Common myeloid progenitor, CD34-positive (primary cell): ENCODE measurements at places on chromosomes 7 and 10.

DNA sequence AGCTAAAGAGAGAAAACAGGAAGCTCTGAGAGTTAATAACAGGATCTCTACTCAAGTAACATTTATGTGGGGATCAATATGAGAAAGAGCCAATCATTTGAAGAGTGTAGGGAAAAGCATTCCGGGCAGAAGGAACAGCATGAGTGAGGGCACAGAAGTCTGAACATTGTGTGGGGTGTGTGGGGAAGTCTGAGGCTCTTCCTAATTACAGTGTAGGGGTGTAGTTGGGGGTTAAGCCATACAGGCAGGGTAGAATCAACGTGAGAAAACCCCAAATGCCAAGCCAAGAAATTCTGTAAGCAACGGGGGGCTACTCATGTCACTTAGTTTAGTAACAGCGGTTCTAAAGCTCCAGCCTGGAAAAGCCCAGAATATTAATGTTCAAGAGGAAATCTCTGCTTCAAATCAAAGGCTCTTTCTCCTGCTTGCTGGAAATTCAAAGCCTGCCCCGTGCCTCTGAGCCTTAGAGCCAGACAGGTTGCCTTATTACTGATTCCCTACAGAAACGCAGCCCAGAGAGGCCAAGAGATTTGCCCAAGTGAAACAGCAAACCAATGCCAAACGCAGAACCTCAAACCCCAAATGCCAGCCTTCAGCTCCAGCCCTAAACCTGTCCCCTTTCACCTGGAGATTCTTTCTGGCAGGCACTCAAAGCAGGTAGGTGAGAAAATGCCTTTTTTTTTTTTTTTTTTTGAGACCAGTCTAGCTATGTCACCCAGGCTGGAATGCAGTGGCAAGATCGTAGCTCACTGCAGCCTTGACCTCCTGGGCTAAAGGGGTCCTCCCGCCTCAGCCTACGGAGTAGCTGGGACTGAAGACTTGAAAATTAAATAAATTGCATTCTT lies 36.1 kb downstream of the DNAJB12 start:
- no peak for DNase-seq

DNA sequence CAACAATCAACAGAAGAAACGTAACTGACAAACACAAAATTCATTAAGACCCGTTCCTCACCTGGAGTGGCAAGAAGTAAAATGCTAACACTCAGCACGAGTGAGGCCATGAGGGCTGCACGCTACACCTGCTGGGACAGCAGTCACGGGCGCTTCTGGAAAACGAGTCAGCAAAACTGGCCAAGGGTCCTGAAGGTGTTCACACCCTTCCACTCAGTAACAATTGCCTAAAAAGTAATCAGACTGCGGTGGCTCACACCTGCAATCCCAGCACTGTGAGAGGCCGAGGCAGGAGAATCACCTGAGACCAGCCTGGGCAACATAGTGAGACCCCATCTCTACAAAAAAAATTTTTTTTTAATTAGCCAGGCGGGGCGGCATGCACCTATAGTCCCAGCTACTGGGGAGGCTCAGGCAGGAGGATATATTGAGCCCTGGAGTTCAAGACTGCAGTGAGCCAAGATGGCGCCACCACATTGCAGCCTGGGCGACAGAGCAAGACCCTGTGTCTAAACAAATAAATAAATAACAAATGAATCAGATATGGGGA lies 199.1 kb downstream of the MAD1L1 start:
- DNase-seq: no peak

GRCh38 chr10:21501731-21502347 lies 23.6 kb downstream of the SKIDA1 start:
- DNase-seq: no peak

DNA sequence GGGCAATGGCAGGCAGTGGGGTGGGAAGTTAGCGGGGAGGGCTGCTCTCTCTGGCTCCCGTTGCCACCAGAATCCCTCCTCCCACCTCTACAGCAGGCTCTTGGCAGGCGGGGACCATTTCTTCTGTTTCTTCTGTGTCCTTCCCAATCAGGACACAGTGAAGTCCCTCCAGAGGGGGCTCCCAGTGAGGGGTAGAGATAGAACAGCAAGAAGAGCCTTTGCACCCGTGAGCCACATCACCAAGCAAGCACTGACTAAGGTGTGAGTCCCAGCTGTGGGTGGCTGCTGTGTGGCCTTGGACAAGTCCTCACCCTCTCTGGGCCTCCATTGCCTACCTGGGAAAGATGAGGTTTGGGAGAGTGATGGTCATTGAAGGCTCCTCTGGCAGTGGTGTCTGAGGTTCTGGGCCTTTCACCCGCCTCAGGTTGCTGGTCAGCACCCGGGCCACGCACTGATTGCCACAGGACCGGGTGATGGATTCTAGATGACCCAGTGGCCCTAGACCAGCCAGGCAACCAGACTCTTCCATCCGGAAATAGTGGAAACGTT lies 26.0 kb upstream of the PCBD1 start:
- DNase-seq: no peak

GRCh38 chr10:73950155-73950948 lies 39.4 kb downstream of the PLAU start:
- DNase-seq: no peak

DNA sequence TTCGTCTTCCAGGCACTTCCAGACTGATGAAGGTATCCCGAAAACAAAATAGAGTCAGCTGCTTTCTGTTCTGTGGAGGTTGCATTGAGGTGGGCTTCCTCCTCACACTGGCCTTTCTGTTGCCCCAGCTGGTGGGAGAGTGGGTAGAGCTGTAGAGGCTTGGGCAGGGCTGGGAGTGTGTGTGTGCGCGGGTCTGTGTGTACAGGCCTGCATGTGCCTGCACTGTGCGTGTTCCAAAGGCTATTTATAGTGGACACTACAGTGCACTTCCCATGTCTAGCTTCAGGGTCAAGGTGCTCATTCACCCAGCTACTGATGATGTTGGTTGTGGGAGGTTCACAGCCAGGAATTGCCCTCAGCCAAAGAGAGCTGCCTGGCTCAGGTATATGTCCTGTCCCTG lies 260.1 kb upstream of the HABP2 start:
- no peak for DNase-seq

DNA sequence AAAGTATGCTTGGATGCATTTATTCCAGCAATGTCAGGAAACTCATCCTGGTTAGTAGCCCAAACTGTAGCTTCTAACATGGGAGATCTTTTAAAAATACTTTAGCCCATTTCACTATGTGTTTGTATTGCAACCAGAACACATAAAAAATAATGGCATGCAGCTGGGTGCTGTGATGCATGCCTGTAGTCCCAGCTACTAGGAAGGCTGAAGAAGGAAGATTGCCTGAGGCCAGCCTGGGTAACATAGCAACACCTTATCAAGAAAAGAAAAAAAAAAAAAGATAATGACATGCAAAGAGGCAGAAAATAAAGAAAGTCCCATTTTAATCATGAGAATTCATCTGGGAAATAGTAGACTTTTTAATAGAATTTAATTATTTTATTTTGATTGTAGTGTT lies 517.0 kb upstream of the TEX47 start:
- DNase-seq: no peak

DNA sequence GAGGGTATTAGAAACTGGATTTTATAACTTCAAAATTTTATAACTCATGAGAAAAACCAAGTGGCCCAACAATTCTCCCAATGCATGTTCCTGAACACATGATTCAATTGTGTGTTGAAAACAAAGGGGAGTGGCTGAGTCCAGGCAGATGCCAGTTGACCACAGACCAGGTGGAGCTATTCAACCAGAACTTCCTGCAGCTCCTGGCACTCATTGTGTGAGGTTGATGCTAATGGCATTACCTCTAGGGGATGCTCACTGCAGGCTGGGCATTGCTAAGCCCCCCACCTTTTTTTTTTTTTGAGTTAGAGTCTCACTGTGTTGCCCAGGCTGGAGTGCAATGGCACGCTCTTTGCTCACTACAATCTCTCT lies 20.3 kb downstream of the MYOF start:
- no peak for DNase-seq

DNA sequence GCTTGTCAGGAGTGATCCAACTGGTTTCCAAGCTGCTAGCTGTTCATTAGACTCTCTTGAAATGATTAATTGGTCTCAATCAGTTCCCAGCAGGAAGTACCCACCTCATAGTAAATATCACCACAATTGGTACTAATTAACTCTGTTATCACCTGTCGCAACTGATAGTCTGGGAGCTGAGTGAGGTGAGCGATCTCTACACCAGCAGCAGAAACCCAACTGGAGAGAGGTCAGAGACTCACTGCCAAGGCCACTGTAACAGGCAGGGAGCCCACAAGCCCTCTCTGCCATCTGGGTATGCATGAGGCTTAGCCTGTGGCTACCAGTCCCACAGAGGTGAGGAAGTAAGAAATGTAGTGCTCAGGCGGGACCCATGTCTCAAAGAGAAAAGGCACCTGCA lies 245.5 kb downstream of the DYNC1I1 start:
- no peak for DNase-seq

DNA sequence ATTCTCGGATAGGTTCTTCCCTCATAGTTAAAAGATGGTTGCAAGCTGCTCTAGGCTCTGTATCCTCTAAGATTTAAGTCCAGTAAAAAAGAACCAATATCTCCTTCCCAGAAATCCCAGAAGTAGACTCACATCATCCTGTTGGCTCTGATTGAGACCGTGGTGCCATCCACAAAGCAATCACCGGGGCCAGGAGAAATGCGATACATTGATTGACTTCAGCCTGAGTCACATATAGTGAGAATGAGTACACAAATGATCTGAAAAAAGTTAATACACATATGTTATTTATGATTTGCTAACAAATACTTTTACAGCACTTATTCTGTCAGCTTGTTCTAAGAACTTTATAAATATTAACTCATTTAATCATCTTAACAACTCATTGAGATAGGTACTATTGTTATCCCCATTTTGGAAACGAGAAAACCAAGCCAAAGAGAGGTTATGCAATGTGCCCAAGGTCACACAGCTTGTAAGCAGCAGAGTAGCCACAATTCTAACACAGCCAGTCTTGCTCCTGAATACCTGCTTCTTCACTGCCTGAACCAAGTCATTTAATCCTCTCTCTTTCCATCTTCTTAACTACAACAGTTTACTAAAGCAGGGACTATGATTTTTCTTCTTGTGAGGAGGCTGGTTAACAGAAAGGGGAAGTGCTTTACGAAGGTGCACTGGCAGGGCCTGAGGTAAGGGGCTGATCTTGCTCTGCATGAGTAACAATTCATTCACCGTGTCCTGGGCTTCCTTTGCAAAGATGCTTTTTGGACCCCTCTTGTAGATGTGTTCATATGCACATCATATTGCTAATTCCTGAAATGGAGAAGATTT lies 177.0 kb downstream of the REEP3 start:
- DNase-seq: no peak

- no peak for DNase-seq
These were observed 299.9 kb upstream of the LRRTM3 start for GRCh38 chr10:66625709-66626590.

GRCh38 chr7:55878691-55879090 lies 8.6 kb upstream of the ZNF713 start:
- no peak for DNase-seq

DNA sequence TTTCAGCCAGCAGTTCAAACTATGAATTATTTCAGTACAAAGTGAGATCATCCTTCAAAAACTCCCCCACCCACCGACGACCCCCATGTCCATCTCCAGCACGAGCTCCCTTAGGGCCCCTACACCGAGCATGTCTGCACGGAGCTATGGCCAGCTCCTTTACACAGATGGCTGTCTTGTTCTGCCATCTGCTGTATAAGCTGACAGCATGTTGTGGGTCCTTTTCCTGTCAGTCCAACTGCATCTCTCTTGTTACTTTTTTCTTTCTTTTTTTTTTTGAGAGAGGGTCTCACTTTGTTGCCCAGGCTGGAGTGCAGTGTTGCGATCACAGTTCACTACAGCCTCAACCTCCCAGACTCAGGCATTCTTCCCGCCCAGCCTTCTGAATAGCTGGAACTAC lies 21.6 kb downstream of the NPC1L1 start:
- DNase-seq: no peak

DNA sequence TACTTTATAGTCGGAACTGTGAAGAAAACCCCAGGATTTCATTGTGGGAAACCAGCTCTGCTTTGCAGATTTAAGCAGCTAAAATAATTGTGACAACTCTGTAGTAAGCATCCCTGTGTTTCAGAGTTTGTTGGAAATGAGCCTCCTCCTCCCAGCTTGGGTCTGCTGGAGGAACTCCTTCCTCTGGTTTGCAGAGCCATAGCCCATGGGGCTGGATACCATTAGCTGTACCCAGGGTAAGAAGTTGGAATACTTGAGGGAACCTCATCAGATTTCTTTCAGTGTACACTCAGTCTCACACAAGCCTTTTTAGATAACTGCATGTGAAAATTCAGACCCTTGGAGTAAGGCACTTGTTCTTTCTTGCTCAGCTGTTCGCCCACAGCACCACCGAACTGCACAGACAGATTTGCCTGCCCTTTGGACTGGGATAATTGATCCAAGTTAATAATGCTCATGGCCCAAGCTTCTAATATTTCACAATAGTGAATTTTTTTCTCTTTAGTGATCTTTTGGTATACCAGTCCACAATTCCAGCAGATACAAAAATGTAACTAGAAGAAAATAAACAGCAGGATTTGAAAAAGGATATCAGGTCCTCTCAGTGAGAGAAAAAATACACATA lies 467.4 kb upstream of the FZD8 start:
- DNase-seq: no peak

DNA sequence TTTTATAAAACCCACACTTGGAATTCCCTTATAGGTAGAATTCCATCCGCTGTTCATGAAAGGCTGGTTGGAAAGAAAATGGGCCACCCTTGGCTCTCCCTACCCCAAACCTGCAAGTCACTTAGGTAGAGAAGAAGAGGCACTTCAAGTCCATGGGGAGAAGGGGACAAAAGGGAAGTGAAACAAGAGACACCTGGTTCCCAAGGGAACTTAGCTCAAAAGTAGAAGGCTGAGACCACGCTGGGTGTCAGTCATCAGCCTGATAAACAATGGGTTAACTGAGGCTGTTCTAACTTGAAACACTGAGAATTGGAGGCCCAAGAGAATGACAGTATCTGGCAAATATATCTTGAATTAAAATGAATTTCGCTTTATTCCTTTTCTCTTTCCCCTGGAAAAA lies 330.8 kb upstream of the NFE2L3 start:
- no peak for DNase-seq

DNA sequence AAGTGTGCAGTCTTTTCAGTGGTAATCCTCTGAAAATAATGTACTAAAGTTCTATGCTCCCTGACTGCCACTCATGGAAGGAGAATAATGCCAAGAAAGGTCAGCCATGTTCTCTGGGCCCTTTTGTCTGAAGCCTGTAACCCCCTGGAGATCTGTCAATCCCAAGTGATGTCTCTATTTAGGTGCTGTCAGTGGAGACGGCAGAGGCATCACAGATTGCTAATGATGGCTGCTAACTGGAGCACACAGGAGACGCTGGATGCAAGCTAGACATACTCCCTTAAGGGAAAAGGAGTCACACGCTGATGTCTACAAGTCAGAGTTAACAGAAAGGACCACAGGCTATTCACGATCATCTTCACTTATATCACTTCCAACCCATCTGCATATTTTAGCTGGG lies 118.8 kb downstream of the RSU1 start:
- DNase-seq: no peak

GRCh38 chr10:131689016-131689415 lies 211.8 kb upstream of the PPP2R2D start:
- no peak for DNase-seq

- no peak for DNase-seq
These were observed 119.5 kb upstream of the UNC5B start for GRCh38 chr10:71092812-71093401.

GRCh38 chr10:547591-548081 lies 141.8 kb downstream of the DIP2C start:
- DNase-seq: no peak

- DNase-seq: peak; percentile 65
These were observed 570 bp upstream of the PRTFDC1 start for GRCh38 chr10:24952707-24953645.
